ENCODE measurements at places on chromosomes 5 and 9.

- no peaks in the 10 kb centered on the region for H3K36me3 ChIP-seq
- no peak overlapping the region for H3K4me3 ChIP-seq
- no peak for DNase-seq
- H3K27ac ChIP-seq = no peak overlapping the region
- H3K4me1 ChIP-seq = no peaks in the 10 kb centered on the region
Measured at GRCh38 chr5:58498340-58498942, 7.2 kb downstream of the GAPT start.

- H3K4me1 ChIP-seq = no peaks in the 10 kb centered on the region
- no peaks in the 10 kb centered on the region for H3K27me3 ChIP-seq
Measured at GRCh38 chr9:126561582-126561981, 52.1 kb upstream of the LMX1B start.

DNA sequence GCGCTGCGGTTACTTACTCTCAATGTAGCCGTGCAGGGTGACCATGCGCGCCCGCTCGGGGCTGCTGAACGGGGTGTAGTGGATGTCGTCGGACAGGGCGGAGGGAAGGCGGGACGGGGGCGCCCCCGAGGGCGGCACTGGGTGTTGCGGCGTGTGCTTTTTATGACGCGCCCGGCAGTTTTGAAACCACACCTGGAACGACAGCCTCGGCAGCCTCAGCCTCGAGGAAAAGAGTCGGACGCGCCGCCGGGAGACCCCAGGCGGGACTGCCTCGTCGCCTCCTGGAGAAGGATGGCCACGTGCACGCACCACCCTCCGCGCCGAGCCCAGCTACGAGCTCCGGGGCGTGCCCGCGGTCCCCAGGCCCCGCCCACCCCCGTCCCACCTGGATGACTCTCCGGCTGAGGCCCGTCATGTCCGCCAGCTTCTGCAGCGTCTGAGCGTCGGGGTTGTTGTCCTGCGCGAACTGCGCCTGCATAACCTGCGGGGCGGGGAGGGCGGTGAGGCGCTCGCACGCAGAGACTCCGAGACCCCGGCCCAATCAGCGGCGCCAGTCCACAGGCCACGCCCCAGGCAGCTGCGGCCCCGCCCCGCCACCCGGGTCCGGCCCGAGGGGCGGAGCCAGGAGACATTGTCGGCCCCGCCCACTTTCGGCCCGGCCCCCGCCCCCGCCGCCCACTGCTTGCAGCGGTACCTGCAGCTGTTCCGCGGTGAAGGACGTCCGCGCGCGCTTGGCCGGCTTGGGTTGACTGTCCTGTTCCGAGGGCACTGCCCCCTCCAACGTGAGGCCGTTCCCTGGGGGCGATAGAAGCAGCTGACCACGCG lies 15.0 kb downstream of the LHX6 start:
- H3K4me1 ChIP-seq = peaks cover 17% of the 10 kb centered on the region
- no peak overlapping the region for H3K27ac ChIP-seq
- no peak for DNase-seq
- peaks cover 88% of the 10 kb centered on the region for H3K27me3 ChIP-seq
- no peaks in the 10 kb centered on the region for H3K36me3 ChIP-seq

GRCh38 chr5:600886-601541 lies 11.1 kb upstream of the CEP72 start:
- H3K27me3 ChIP-seq = no peaks in the 10 kb centered on the region
- no peaks in the 10 kb centered on the region for H3K4me1 ChIP-seq
- no peak for DNase-seq
- no peak overlapping the region for H3K4me3 ChIP-seq

- no peak overlapping the region for H3K4me3 ChIP-seq
- no peaks in the 10 kb centered on the region for H3K4me1 ChIP-seq
- DNase-seq = no peak
Measured at GRCh38 chr9:38527503-38527902, 92.9 kb downstream of the ANKRD18A start.

GRCh38 chr5:91341154-91341553 lies 42.0 kb downstream of the ARRDC3 start:
- H3K4me3 ChIP-seq = no peak overlapping the region
- H3K36me3 ChIP-seq = no peaks in the 10 kb centered on the region
- no peak overlapping the region for H3K27ac ChIP-seq
- H3K4me1 ChIP-seq = no peaks in the 10 kb centered on the region
- H3K27me3 ChIP-seq = no peaks in the 10 kb centered on the region

DNA sequence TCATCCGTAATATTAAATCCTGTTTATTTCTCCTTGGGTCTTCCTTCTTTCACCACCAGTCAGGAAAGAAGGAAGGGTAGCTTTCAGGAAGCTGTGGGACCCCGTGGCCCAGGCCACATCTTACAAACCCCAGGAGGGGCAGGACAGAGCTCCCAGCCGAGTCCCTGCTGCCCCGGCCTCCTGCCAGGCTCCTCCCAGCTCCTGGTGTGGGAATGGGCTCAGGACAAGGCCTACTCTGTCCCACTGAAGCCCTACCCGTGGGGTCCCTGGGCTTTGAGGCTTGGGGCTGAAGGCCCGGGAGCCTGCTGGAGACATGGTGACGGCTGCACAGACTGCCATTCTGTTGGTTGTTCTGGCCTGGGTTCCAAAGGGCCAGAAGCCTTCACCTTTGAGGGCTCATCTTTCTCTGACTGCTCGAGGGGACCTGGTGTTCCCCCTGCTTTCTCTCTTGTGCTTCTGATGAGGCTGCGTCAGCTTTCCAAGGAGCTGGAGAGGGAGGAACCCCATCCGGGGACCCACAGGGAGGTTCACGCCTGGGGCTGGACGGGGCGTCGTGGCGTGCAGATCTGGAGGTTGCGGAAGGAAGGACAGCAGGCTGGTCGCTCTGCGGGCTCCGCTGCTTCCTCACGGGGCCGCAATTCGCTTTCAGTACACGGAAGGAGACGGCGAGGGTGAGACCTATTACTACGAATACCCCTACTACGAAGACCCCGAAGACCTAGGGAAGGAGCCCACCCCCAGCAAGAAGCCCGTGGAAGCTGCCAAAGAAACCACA lies 86.6 kb downstream of the COL5A1 start:
- H3K27ac ChIP-seq = no peak overlapping the region
- H3K4me1 ChIP-seq = peaks cover 47% of the 10 kb centered on the region
- no peaks in the 10 kb centered on the region for H3K27me3 ChIP-seq
- no peak for DNase-seq
- no peaks in the 10 kb centered on the region for H3K36me3 ChIP-seq

DNA sequence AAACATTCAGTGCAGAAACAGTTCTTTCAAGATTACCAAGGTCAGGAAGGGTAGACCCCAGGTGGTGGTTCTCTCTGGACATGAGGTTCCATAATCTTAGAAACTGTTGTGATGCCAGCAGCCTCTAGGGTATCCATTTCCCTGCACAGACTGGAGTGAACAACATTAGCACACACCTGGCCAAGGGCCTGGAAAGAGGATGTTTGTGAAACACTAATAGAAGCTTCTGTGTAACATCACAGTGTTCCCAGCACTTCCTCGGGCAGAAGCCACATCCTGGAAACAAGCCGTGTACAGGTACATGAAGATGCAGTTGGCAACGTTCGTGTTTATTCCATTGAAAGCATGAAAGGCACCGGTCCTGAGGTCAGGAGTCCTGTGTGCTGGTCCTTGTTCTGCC lies 598.2 kb upstream of the KLF4 start:
- DNase-seq = no peak
- no peaks in the 10 kb centered on the region for H3K36me3 ChIP-seq
- H3K4me3 ChIP-seq = no peak overlapping the region
- no peaks in the 10 kb centered on the region for H3K27me3 ChIP-seq

- H3K36me3 ChIP-seq = no peaks in the 10 kb centered on the region
- DNase-seq = no peak
- H3K27ac ChIP-seq = no peak overlapping the region
- H3K4me3 ChIP-seq = no peak overlapping the region
- no peaks in the 10 kb centered on the region for H3K4me1 ChIP-seq
Measured at GRCh38 chr5:6803981-6804550, 90.8 kb downstream of the TENT4A start.

All from esophagus squamous epithelium (tissue), 5 donors.